Activated T-cell treated with anti-CD3 and anti-CD28 coated beads for 48 hours (primary cell): ENCODE measurements at places on chromosomes 3 and 15.

- DNase-seq: no peak
Observed at GRCh38 chr15:92636908-92637481, 18.6 kb downstream of the FAM174B start.

DNA sequence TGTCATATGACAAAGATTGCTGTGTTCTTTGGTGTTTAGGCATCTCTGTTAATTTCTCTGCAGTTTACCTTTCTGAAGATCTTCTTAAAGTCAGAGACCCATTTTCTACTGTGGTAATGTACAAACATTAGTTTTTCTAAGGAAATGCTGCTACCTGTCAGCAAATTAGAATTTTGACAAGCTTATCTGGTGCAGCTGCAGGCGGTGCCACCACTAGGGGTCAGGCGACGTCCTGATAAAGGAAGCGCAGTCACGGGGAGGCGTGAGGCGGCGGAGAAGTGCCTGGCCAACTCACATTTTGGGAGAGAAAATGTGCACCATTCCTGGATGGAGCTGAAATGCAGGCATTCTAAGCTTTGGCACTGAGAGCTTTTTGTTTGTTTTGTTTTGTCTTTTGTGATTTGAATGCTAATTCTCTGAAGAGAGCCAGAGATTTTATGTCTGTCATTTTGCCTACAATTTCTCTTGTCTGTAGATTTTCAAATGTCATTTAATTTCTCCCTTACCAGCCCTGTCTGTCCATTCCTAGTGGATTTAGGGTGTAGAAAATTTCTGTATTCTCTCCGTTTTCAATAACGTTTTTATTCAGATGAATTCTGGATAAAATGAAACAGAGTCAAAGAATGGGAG, 24.9 kb upstream of the SIAH2 start:
- DNase-seq: peak; percentile 79

GRCh38 chr15:44527241-44527640, 9.7 kb upstream of the EIF3J start:
- DNase-seq: no peak

GRCh38 chr3:74080056-74080461, 455.3 kb upstream of the PDZRN3 start:
- no peak for DNase-seq

DNA sequence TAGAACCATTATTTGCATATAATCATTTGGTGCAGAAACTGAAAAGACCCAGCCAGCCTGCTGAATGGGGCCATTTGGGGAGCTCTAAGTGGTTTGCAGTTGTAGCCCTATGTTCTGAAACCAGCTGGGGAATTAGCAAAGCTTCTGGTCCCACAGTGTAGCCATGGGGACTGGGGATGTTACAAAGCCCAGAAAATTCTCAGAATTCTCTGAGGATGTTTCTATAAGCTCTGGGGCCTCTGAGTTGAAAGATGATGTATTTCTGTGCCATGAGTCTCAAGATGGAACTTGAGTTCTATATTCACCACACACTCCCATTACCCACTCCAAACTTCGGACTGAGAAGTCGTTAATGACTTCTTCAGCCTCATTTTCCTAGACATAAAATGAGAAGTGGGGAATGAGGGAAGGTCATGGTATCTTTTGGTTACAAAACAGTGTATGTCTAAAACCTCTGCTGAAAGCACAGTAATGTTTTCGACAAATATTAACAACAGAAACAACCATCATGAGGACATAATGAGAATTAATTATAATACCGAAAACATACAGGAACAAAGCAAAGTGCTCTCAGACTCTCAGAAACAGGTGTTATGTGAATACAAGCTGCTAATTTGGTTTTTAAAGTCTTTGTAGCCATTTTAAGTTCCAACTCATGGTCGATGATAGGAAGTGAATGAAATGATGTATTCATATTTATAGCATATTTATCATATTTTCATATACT, 89.4 kb downstream of the RFTN1 start:
- DNase-seq: no peak

GRCh38 chr3:125119752-125120378, 64.1 kb upstream of the HEG1 start:
- DNase-seq: no peak

DNA sequence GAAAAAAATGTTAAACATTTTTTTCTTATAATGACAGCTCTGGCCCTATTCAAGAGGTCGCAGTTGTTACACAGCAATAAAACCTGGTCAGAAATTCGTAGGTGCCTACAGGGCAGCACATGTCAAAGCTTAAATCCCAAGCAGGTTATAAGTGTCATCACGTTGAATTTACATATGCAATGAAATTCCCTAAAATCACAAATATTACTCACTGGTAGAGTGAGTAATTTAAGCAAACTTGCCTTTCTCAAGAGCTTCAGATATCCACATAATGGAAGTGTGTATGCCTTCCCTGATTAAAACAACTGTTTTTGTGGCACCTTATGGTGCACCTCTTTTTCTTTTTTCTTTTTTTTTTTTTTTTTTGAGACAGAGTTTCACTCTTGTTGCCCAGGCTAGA, 90.7 kb upstream of the FNDC3B start:
- no peak for DNase-seq

DNA sequence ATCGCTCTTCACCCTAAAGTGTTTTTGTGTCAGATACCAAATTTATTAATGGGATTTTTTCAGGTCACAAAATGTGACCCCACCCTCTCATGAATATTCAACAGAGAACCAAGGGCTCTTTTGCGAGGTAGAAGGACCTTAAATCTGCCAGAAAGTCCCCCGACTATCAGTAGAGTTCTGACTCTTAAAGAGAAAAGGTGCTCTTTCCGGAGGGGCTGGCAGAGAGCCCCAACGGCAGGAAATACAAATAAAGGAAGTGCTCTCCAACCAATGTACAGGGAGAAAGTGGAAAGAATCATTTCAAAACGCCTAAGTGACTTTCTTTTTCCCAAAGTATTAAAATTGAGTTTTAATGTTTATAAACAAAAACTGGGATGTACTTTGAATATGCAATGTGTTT, 517.2 kb downstream of the FOXP1 start:
- no peak for DNase-seq

DNA sequence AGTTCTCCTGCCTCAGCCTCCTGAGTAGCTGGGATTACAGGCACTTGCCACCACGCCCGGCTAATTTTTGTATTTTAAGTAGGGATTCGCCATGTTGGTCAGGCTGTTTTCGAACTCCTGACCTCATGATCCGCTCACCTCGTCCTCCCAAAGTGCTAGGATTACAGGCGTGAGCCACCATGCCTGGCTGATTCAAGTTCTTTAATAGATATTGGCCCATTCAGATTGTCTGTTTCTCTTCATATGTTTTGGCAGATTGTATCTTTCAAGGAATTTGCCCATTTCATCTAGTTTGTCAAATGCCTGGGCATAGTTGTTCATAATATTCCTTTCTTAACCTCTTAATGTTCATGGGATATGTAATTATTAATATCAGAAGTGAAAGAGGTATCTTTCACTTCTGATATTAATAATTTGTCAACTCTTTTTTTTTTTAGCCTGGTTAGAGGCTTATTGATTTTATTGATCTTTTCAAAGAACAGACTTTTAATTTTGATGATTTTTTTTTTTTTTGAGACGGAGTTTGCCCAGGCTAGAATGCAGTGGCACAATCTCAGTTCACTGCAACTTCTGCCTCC, 40.2 kb upstream of the ZFAND6 start:
- no peak for DNase-seq

GRCh38 chr3:65878831-65879230, 159.9 kb downstream of the MAGI1 start:
- no peak for DNase-seq

DNA sequence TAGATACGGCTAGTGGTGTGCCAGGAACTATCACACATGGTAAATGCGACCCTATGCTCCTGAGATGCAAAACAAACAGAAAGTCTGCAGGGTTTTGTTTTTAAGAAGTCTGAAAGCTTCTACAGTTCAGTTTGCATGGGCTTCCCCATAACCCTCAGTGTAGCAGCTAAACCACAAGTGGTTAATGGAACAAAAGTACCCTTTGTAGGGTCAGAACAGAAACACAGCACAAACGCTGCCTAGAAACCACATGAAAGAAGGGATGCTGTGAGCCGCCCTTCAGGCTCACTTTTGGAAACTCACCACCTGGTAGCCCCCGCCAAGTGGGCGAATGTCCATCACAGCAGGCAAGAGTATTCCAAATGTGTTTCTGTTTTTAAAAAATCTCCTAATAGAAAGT, 46.2 kb downstream of the CTDSPL start:
- DNase-seq: no peak

DNA sequence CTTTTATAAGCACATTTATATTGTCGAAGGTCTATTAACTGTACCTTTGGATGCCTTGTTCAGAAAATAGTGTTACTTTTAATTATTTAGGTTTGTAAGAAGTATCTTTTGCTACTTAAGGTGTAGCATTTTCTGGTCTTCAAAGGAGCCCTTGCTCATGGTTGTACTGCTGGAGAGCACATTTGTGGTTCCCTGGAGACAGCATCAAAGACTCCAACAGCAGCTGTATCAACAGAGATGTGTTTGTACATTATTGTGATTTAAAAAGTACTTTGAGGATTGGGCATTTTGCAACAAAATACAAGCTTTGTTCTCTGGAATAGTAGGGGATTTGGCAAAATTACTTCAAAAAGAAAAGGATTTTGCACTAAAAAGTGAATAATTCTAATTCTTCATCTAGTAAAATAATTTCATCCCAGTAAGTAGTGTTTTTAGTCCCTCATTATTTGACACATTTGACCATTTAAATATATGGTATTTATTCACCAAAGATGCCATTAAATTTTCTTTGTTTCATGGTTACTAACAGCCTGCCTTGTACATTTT, 16.5 kb downstream of the TBC1D23 start:
- DNase-seq: no peak

DNA sequence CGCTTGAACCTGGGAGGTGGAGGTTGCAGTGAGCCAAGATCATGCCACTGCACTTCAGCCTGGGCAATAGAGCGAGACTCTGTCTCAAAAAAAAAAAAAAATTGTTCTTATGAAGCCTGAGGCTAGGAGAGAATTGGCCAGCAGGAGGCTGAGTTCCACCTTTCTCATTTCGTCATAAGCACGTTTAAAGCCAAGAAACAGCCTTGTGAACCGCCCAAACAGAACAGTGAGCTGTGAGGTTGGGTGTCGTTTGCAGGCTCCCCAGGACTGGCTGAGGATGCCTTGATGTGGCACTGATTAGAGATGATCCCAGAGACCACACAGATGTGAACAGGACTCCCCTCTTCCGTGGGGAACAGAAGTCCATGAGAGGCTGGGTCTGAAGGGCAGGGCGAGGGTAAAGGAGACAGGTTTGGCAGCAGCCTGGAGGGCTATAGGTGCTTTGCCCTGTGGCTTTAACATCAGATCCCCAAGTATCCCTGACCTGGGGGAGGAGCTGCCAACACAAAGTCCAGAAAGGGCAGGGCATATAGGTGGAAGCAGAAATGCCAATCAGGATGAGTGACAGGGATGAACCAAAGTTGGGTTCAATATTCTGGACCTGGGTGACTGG, 52.9 kb downstream of the CLEC3B start:
- DNase-seq: no peak

DNA sequence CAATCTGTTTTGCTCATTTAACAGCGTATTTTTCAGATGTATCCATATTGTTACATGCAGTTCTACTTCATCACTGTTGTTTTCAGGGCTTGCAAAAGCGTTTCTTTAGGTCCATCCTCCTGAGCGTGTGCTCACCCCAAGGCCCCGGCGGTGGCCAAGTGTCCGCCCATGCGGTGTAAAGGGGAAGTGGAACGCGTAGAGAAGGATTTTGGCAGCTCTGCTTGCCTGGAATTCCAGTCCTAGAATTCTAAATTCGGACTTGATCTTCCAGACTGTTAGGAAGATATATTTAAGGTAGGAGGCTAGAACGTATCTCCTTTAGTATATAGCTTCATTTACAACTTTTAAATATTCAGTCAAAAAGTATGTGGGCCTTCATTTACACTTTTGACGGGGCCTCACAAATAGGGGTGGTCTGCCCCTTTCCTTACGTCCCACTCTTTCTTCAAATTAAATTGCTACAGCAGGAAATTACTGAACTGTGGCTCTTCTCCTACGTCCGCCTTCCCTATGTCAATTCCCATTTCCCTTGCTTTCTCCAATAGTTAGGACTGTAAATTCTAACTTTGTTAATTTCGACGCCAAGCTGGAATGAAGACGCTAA, 609 bp upstream of the TBC1D23 start:
- no peak for DNase-seq

DNA sequence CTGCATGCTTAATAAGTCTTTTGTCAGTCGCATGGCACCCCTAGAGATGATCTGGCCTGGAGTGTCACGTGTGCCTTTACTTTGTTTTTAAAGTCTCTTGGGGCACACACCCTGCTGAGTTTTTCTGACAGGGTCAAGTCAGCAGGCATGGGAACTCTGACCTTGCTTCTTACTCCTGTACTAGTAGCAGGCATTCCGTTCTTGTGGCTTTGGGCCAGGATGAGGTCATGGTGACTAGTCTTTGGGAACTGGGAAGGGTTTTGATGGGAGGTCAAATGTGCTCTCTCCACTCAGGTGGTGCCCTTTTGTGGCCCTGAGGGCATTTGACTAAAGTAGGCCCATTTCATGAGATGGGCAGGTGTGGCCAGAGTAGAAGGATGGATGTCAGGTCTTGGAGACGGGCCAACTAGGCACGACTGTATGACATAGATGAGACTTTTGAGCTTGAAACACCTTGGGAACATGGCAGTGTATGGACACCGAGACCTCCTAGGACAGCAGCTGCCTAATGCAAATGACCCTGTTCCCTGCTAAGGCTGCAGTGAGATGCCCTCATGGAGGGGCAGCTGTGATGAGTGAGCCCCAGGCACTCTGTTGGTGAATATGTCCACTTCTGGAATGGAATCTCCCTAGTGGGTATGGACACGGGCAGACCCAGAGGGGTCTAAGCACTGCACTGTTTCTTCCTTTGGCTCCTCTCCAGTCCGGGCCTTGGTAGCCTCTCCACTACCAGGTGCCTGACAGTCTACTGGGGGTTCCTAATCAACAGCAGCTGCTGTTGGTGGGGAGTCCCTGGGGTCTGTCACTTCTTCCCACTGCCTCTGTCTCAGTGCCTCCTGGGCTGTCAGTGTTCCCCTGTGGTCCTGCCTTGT, 16.4 kb downstream of the SRPRB start:
- no peak for DNase-seq

DNA sequence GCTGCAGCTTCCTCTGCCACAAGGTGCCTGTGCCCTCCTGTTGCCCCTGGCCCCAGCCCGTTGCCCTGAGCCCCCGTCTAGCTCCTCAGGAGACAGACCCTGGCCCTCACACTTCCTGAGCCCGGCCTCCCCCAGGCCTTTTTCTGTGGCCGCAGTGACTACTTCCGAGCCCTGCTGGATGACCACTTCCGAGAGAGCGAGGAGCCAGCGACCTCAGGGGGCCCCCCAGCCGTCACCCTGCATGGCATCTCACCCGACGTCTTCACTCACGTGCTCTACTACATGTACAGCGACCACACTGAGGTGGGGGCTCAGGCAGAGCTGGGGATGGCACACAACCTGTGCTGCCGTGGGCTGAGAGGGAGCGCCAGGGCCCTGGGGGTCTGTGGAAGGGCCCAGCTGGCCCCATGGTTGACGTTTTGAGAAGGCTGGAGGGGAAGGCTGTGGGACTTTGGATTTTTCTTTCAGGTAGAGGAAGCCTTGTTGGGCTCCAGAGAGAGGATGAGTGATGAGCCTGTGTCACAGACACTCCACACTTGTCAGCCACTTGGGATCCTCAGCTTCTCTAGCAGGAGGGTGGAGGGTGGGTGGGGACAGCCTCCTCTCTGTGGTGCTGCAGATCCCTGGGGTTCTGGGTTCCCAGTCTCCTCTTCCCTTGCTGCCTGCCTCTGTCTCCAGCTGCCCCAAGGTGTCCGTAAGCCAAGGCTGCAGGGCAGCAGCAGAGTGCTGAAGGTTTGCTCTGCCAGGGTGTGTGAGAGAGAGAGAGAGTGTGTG, 5.0 kb downstream of the ABTB1 start:
- no peak for DNase-seq

GRCh38 chr3:114760679-114761078, 386.4 kb downstream of the ZBTB20 start:
- DNase-seq: no peak
